ENCODE measurements at places on chromosomes 2 and 18.

DNA sequence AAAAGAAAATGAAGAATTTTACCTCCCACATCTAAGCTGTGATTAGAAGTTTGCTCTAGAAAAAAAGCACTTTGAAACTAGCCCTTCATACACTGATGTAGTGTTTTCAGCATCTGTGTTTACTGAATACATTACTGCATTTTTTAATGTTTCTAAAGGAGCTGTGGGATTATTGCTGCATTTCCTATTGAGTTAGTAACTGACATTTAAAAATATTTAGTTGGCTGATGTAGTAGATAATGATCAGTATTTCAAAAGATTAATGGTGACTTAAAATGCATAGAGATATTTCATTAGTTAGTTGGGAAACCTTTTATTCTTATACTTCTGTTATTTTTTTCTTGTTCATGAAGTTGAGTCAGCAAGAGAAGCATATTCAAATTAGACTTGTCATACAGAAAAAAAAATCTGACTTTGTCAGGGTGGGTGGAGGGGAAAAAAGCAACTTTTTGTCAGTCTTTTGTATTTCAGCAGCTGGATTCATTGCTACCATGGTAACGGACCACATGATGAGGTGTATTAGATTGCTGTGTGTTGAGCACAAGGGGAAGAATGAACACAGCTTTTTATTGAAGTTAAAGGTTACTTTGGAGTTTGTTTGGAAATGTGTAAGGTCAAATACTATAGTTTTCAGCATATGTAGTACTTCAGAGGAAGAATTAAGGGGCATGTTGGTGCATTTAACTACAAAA is at the start of gene DTNA:
Gene DTNA (plus strand): TSS at position 549 of the 692 bp plus-strand sequence. CDS start 45,679 bp downstream, outside the sequence.
- DNase-seq = peak; percentile 39

- DNase-seq = no peak
Measured at GRCh38 chr2:44351088-44351487, 10.2 kb downstream of the PREPL start.

DNA sequence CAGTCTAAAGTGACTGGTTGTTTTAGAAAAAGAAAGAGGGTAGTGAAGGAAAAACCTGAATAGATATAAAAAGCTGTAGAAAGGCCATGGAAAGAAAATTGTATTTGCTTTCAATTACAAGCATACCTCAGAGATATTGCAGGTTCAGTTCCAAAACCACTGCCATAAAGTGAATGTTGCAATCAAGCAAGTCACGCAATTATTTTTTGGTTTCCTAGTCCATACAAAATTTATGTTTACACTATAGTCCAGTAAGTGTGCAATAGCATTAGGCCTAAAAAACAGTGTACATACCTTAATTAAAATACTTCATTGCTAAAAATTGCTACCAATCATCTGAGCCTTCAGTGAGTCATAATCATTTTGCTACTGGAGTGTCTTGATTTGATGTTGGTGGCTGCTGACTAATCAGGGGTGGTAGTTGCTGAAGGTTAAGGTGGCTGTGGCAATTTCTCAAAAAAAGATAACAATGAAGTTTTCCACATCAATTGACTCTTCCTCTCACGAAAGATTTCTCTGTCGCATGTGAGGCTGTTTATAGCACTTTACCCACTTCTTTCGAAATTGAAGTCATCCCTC is 2003.8 kb upstream of the PIK3C3 start:
- peak; percentile 32 for DNase-seq

- DNase-seq = no peak
Measured at GRCh38 chr2:134463699-134464022, 209.8 kb downstream of the MGAT5 start.

DNA sequence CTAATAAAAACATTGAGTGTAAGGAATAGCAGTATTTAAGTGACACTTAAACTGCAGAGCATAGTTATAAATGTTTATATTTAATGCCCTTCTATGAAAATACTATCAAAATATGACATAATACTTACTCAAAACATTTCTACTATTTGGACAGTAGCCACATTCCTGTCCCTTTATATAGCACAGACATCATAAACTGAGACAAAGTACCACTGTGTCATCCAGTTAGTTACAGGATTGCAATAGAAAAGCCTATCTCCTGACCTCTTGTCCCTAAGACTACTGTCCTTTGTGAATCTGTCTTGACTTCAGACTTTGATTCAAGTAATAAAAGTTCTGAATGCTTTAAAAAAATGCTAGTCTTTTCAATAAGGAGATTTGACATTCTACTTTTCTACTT is 1528.5 kb upstream of the NXPH2 start:
- no peak for DNase-seq

DNA sequence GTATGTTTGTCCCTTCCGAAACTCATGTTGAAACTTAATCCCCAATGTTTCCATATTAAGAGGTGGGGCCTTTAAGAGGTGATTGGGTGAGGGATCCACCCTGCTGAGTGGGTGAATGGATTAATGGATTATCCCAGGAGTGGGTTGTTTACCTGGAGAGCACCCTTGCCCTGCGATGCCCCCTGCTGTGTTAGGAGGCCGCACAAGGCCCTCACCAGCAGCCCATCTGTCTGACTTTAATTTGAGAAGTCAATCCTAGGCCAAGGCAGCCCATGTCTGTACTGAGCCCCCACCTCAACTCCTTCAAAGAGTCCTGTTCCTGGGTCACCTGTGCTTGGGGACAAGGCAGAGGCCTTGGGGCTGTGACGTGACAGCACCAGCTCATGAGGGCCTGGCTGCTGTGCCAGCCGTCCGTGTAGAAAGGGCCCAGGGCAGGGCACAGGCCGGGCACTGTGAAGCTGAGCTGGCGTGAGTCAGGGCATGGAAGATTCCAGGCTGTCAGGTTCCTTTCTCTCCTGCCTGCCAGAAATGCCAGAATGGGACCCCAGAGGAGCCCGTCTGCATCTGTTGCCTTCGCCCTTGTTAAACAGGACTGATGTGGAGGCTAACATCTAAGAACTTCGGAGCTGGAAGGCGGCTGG is 21.3 kb upstream of the TAF1B start:
- DNase-seq = no peak

GRCh38 chr2:147382322-147382948 is 462.4 kb upstream of the ACVR2A start:
- DNase-seq = no peak

DNA sequence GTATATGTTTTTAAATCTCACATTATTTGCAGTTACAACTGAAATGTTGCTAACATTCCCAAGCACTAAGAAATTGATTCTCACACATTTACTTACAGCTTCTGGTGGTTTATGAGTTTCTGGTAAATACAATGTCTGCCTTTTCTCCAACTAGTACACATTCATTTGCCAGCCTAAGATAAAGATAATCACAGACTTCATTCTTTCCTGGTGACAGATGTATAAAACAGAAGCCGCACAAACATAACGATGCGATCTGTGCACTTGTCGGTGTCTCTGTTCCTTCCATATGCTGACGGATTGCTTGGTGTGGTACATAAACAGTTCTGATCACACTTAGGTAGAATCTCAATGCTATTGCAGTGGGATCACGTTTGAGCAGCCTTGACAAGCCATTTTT is 100.4 kb upstream of the DDX18 start:
- no peak for DNase-seq

DNA sequence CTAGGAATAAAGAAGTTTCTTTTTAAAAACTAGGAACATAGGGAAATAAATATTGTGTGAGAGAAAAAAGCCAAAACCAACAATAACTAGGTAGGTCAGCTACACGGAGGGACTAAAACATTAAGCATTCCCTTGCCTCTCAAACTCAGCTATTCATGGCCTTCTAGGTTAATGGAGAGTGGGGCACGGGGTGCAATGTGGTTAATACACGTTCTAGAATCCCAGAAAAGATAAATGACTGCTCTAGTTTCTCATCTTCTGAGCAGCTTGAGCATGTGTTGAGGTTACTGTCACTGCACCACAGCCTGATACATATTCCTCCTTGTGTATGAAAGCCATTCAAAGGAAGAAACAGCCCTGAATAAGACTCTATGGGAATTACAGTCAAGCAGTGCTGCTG is 31.4 kb downstream of the SLC8A1 start:
- DNase-seq = no peak

All from OCI-M1 (cell line).